G401 (cell line): ENCODE measurements at places on chromosomes 2 and 18. TPM values are rescaled to one million over a fixed set of nuclear protein-coding genes. Genes with fewer than 3 reads are reported as not detected.

SLC25A12 gene
- total RNA-seq: 24.5 and 24.7 TPM in 2 replicates

PECR gene
- 10.3 and 11.2 TPM in 2 replicates for total RNA-seq

TMEM182 gene
- 1.8 and 3.8 TPM in 2 replicates for total RNA-seq

PCARE gene
- total RNA-seq: not detected in 2 replicates

NDUFAF7 gene
- total RNA-seq: 29.3 and 29.4 TPM in 2 replicates

MPPE1 gene
- 13.5 and 21.3 TPM in 2 replicates for total RNA-seq

MAP3K19 gene
- not detected in 2 replicates for total RNA-seq

DLGAP1 gene
- total RNA-seq: 17.3 and 18.9 TPM in 2 replicates

SOX11 gene
- not detected in 2 replicates for total RNA-seq

RAD51AP2 gene
- total RNA-seq: not detected in 2 replicates

PNPT1 gene
- total RNA-seq: 27.4 and 51.7 TPM in 2 replicates

AQP4 gene
- not detected in 2 replicates for total RNA-seq

TM4SF20 gene
- not detected in 2 replicates for total RNA-seq

NFU1 gene
- total RNA-seq: 57.2 and 70.7 TPM in 2 replicates

ALLC gene
- total RNA-seq: not detected in 2 replicates

STARD6 gene
- total RNA-seq: not detected in 2 replicates

DNAJB2 gene
- 119 and 123 TPM in 2 replicates for total RNA-seq

HIBCH gene
- total RNA-seq: 8.4 and 16.2 TPM in 2 replicates

EEF1B2 gene
- 477 and 547 TPM in 2 replicates for total RNA-seq

GRCh38 chr2:16726147-16726546, 60.5 kb upstream of the CYRIA start:
- no peak for DNase-seq

- DNase-seq: peak; percentile 76
Observed at GRCh38 chr2:136310005-136310495, 192.1 kb upstream of the CXCR4 start.

GRCh38 chr18:70659036-70659925, 370.4 kb downstream of the SOCS6 start:
- DNase-seq: no peak

GRCh38 chr2:168518555-168519066, 62.5 kb downstream of the CERS6 start:
- DNase-seq: no peak

DNA sequence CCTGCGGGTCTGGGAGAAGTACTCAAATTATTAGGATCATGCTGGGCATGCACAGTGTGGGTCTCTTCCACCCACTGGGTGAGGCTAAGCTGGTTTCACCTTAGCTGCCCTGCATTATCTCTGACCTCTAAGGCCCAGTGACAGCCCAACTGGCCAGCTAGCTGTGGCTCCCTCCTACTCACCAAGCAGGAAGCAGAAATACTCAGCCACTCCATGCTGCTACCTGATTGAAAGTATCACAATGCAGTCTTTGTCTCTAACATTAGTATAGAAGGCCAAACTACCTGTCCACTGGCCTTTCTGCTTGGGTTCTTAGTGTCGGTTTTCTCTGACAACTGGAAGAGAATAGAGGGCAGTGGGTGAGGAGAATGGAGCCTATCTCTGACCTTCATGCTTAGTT, 47.3 kb upstream of the RAB27B start:
- no peak for DNase-seq

DNA sequence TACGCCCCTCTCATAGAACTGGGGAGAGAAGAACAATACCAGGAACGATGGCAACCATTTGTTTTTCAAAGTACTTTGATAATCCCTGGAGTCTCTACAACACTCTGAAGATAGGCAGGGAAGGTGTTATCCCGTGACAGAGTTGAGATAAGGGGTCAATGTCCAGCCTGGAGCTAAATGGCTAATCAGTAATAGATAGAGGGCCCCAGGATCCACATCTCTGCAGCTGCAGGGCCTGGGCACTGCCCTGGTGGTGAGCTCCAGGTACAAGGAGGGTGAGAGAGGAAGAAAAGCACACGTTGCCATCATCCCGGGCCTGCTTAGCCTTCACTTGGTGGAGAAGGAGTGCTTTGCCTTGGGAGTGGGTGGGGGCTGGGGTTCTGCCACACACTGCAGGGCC, 260.6 kb downstream of the PRKCE start:
- no peak for DNase-seq

- no peak for DNase-seq
Observed at GRCh38 chr2:231132129-231132528, 7.3 kb upstream of the HTR2B start.

DNA sequence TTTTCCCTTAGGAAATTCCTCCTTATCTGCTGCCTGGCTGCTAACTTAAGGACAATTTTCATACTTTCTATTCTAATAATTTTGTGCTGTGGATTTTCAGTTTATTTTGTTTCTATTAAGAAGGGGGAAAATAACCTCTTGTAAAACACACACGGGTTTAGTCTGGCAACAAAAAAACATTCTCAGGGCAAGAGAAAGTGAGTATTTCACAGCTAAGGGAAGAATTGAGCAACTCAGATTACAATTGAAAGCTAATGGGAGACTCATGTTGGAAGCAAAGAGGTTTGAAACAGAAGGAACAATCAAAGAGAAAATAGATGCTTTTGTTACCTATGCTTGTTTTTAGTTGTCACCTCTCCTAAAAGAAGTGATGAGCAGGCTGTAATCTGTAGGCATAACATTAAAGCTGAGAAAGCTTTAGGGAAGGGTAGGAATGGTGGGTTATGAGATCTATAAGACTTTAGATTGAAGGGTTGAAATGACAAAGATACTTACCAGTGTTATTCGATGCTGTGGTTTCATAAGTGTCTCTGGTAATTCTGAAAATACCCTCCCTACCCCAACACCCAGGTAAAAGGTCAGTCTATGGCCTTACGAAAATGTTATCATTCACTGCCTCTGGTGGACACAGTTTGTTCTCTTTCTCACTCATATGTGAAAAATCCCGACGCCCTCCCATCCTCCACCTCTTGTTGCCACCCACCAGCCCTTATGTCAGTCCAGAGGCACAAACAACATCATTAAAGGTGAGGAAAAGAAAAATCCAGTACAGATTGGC, 510.9 kb downstream of the TXNL1 start:
- DNase-seq: no peak

DNA sequence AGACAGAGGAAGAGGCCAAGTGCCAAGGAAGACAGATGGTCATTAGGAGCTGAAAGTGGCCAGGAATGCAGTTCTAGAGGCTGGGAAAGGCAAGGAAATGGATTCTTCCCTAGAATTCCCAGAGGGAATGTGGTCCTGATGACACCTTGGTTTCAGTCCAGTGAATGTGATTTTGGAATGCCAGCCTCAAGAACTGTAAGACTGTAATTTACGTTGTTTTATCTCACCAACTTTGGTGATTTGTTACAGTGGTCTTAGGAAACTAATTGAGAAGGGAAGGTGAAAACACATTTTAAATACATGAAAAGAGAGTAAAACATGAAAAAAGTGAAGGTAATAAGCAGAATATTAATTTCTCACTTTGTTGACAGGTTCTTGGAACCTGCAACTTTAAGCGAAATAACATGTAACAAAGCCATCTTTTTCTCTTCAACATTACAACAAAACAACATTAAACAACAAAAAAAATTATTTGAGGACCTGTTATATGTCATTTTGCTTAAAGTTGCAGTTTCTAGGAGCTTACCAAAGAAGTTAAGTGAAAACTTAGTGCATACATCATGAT, 370.2 kb downstream of the METTL4 start:
- peak; percentile 1 for DNase-seq

DNA sequence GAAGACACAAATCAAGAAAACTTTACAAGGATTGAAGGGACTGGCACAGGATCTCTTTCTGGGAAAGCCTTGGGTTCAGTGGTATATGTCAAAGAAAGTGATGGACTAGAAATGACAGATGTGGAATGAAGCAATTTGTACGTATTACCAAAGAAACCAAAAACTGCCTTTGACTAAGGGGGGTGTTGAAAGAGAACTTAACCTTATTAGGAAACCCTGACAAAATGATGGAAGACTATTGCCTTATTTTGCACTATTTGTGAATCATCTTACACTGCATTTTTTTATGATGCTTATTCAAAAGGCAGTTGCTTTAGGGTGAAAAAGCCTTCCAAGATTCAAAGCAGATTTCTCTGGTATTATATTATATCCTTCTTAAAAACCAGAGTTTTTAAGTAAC, 4.0 kb downstream of the TSGA10 start:
- DNase-seq: no peak

GRCh38 chr2:25514043-25514637, 159.2 kb downstream of the DTNB start:
- DNase-seq: no peak

DNA sequence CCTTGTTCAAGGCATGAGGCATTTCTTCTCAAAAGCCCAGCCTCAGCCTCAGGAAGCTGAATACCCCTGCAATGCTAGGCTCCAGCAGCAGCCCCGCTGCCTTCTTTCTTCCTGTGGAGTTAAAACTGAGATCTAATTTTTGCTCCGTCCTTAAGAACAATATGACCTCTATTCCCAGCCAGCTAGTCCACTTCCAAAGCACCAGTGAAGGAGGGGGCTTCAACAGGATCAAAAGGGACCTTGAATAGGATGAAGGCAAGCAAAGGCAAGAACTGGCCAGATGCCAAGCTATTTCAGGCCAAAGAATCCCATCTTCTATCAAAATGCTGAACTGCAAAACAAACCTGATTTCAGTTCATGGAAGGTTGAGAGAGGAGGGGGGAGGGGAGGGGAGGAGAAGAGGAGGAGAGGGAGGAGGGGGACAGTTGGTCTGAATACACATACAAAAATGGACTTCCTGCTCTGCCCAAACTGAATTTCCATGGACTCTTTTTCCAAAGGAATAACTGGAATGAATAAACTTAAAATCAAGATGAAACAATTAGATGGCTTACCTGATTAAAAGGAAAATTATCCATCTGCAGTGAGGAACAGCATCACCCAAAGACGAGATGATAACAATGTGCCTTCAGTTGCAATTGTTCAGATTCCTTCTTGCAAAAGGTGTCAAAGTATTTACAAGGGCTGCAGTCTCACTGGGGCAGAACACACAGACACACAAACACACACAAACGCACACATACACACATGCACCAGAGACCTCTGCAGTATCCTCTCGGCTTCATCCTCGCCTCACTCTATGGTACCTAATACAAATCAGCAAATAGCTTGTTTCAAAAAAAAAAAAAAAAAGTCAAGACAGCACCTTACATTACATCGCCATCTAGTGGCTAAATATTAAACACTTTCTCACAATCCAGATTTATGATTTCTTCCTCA, at the start of gene SCN1A:
TSS of gene SCN1A (minus strand) at position 804 of the 939 bp plus-strand sequence. CDS start 54,399 bp downstream, outside the sequence.
- DNase-seq: peak; percentile 79

GRCh38 chr18:41783065-41783818, 171.8 kb upstream of the PIK3C3 start:
- no peak for DNase-seq

- DNase-seq: no peak
Observed at GRCh38 chr2:212213191-212213590, 325.4 kb downstream of the ERBB4 start.

DNA sequence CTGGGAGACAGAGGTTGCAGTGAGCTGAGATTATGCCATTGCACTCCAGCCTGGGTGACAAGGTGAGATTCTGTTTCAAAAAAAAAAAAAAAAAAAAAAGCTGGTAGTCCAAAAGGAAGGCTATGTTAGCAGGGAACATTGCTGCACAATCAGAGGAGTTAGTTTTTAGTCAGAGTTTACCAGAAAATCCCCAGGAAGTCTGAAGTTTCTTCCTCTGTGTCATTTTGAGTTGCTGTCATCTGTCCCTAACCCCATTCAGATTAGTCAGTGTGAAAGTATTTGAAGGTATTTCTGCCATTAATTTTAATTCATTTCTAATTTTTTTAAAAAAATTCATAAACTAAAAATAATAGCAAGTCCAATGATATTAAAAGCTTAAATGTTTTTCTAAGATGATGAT, 33.5 kb upstream of the CERS6 start:
- no peak for DNase-seq

DNA sequence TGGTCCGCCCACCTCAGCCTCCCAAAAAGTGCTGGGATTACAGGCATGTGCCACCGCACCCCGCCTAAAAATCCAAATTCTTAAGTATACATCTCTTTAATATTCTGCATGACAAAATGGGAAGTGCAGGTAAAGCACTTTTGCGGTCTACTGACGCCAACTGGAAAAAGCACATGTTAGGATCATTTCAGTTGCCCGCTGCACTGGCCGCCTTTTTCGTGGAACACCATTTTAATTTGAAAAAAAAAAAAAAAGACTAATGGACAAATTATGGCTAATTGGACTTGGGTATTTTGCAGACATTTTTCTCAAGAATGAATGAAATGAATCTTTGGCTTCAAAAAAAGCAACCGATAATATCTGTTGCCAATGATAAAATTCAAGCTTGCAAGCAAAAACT, 129.3 kb upstream of the GPC1 start:
- DNase-seq: no peak

- no peak for DNase-seq
Observed at GRCh38 chr2:219443016-219443696, 8.5 kb downstream of the SPEG start.

GRCh38 chr2:151928380-151928779, 100.2 kb upstream of the ARL5A start:
- no peak for DNase-seq

- DNase-seq: peak; percentile 30
Observed at GRCh38 chr2:7281231-7282201, 364.3 kb downstream of the RNF144A start.

GRCh38 chr2:39511219-39511604, 74.1 kb upstream of the MAP4K3 start:
- DNase-seq: peak; percentile 51

GRCh38 chr2:143481733-143482132, 352.5 kb downstream of the ARHGAP15 start:
- no peak for DNase-seq

DNA sequence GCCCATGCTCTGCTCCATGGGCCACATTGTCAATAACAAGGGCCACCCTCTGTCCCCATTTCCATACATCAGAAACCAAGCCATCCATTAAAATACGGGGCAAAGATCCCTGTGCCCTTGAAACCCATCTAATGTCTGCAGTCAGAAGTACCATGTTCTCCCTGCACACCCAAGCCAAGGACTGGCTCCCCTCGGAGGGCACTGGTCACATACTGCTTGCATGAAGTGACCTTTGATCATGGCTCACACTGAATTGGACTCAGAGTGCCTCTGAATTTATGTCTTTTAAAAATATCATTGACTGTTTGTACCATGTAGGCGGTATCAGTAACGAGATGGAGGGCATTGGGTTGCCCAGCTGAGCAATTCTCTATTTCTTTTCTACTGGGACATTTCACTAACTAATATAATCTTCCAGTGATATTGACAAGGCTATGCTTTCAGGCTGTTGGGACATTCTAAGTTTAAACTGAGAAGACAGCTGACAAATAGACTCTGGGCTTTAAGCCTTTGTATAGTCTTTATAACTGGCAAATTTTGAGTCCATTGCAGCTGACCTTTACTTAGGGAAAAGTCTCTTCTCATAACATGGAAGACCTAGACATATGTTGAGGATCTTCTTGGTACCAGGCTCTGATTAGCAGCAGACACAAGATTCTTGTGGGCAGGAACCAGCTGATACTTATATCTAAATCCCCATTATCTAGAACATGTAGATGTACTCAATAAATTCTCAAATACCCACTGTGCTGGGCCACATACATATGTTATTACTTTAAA, 214.3 kb downstream of the MYCN start:
- DNase-seq: no peak

DNA sequence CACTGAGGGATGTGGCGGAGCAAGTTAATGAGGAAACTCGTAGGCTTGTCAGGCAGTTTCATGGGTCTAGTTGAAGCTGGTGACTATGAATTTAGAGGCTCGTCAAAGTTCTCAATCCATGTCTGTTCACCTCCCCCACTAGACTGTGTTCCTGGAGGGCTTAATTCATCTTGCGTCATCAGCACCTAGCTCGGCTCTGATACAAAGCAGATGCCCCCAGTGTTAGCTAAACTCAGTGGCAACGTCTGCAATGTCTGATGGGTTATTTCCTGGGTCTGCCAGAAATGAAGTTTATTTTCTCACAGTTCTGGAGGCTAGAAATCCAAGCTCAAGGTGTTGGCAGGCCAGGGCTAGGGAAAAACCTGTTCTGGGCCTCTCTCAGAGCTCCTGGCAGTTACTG, 140.6 kb downstream of the PID1 start:
- DNase-seq: no peak
